Germinal center (tissue), 1 donor: ENCODE measurements at places on chromosomes 4 and X.

- DNase-seq, result no peak
Measured at GRCh38 chrX:18596096-18596495, 75.8 kb downstream of the RS1 start.

GRCh38 chrX:39253551-39253950 is 452.3 kb downstream of the MID1IP1 start:
- no peak for DNase-seq

GRCh38 chr4:169143335-169143734 is 127.4 kb downstream of the SH3RF1 start:
- DNase-seq, result no peak

GRCh38 chrX:18377796-18378195 is 23.3 kb upstream of the SCML2 start:
- DNase-seq, result no peak

- DNase-seq, result no peak
Measured at GRCh38 chr4:10121568-10122208, 5.1 kb upstream of the WDR1 start.

DNA sequence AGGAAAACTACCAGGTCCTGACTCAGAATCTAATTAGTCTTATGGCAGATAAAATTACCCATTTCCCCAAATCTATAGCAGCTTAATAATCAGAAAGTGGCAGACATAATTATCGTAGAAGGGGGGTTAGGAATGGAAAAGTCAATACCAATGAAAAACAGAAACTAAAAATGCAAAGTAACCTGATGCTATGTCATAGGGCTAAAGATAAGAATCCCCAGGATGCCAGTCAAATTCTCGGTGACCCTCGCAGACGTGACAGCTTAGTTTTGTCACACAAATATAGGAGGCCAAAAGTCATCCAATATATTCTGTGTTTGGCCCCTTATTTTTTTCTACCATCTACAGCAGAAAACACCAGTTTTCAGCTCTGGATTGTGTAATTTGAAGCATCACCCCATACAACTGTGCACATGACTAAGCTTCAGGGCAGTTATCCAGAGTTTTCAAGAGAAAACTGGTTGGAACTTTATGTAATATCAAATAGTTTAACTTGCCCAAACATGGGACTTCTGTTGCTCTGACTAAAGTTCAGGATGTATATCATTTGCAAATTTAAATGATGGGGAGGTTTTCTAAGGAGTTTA is 30.9 kb downstream of the RASSF6 start:
- DNase-seq, result peak; percentile 22

DNA sequence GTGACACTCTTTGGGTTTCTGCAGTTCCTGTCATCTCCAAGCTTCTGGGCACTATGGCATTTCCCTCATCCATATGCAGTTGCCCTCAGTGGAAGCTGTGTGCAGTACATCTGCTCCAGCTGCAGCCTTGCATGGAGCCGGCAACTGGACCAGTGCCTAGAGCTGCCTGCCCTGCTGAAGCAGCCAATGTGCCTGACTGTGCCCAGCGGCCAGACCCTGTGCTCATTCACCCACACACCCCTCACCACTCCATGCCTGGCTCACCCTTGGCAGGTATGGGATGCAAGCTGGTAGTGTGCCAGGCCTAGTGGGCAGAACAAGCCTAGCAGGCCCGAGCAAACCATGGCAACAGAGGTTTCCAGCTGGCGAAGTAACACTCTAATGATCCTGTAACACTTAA is 370.8 kb downstream of the FSTL5 start:
- DNase-seq, result no peak

DNA sequence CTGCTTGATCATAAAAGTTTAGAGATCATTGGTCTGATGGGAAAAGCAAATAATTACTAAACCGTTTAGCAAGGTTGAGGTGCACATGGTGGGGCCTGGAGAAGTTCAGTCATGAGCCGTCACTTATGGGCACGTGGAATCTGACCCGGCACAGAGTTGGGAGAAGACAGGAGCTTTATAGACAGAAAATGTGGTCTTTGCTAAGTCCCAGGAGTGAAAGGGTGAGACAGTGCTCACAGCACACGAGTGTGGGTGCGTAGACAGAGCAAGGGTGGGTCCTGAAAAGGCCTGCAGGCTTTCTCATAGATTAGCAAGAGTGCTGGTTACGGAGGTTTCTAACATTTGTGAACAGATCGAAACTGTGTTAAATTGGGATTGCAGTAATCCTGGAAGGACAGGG is 43.8 kb downstream of the HTT start:
- no peak for DNase-seq

DNA sequence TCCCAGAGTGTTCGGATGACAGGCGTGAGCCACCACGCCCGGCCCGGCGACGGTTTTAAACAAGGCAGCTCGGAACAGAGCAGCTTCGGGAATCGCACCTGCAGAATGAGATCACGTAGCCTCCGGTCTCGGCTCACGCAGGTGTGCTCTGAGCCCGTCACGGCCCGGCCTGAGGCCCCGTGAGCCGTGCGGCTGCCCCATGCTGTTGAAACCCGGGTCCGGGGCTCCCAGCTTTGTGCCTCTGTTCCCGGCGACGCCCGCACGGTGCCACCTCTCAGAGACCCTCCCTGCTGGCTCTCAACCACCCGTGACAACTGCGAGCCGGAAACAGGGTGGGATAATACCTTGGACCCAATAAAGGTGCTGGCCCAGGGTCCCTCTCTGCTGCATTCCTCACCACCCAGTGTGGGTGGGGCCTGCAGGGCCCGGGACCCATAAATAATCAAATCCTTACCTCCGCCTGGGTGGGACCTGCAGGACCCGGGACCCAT is 13.4 kb upstream of the PLCXD1 start:
- no peak for DNase-seq

- no peak for DNase-seq
Measured at GRCh38 chrX:41043196-41043595, 42.0 kb upstream of the USP9X start.

DNA sequence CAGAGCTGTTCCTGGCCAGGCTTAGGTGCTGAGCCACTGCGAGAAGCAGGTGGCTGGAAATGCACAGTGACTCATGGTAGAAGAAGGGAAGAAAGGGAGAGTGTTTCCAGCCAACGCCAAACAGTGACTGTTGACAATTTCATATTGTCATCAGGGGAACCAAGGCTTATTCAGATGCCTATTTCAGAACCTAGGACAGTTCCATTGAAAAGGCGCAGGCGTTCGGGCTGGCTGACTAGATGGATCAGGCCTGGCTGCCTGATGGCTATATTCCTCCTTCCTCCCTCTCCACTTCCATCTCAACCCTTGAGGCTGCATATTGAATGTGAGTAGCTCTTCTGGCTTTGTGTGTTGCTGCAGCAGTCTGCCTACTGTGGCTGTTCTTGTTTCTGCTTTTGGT is 73.0 kb upstream of the FRMPD4 start:
- no peak for DNase-seq

DNA sequence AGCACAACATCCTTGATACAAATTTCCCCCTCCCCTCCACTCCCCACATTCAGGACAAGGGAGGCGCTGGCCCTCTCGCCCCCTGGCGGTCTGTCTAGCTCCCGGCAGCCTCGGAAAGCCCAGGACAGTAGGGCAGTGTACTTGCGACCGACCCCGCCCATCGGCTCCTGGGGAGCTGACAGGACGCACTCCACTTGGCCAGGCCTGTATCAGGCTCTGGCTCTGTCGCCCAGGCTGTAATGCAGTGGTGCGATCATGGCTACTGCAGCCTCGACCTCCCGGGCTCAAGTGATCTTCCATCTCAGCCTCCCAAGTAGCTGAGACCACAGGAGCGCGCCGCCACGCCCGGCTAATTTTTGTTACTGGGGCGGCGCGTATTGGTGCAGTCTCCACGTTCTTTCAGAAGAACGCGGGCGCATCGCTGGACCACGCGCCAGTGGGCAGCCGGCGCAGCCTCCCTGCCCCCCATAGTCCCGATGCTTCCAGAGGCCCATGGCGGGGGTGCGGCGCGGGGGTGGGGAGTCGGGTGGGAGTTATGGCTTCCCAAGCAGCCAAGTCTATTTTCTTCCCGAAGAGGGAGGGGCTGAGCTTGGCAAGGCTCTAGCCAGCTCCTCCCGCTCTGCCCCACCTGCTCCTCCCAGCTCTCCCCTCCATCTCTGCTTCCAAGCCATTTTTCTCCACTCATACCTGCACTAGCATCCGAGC is 7.8 kb upstream of the AKAP14 start:
- DNase-seq, result peak; percentile 59

GRCh38 chrX:99663136-99663535 is 746.9 kb downstream of the PCDH19 start:
- no peak for DNase-seq

- no peak for DNase-seq
Measured at GRCh38 chr4:53141308-53141707, 224.6 kb downstream of the SCFD2 start.

- DNase-seq, result no peak
Measured at GRCh38 chrX:40327085-40327484, 229.3 kb upstream of the BCOR start.

- no peak for DNase-seq
Measured at GRCh38 chr4:2963966-2964471, 648 bp downstream of the GRK4 start.

- no peak for DNase-seq
Measured at GRCh38 chrX:18995221-18995620, 11.3 kb upstream of the PHKA2 start.

GRCh38 chr4:113955948-113956347 is 23.5 kb downstream of the ARSJ start:
- no peak for DNase-seq

DNA sequence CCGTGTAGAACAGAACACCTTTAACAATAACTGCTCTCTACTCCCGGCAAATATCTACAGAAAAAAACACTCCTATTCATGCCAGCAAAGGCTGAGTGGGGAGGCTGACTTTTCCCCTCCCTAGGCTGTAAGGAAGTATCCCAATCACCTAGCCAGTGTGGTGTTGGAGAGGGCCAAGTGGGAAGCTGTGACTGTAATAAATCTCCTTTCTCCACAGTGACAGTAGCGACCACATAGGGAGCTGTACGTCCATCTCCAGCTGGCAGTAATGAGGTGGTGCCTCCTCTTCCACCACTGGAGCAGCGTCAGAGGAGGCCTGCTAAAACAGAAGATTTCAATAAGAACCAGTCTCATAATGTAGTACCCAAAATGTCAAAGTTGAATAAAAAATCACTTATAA is 47.9 kb upstream of the PLAC1 start:
- DNase-seq, result no peak

- DNase-seq, result no peak
Measured at GRCh38 chrX:96693407-96693806, 8.8 kb downstream of the DIAPH2 start.

DNA sequence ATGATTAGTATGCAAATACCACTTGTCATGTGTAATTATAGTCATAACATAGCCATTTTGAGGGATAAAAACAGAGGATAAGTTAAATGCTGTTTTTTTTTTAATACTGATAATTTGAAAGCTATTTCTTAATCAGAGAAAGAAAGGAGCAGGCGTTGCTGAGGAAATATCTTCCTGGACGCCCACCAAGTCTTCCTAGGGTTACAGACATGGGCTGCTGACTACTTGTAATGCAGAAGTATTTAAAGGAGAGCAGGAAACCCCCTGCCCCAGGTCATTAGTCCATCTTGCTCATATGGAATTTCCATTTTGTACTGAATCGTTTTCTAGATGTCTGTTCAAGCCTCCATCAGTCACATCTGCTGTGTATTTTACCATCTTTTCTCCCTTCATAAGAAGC is 176.2 kb downstream of the ADGRL3 start:
- DNase-seq, result no peak

DNA sequence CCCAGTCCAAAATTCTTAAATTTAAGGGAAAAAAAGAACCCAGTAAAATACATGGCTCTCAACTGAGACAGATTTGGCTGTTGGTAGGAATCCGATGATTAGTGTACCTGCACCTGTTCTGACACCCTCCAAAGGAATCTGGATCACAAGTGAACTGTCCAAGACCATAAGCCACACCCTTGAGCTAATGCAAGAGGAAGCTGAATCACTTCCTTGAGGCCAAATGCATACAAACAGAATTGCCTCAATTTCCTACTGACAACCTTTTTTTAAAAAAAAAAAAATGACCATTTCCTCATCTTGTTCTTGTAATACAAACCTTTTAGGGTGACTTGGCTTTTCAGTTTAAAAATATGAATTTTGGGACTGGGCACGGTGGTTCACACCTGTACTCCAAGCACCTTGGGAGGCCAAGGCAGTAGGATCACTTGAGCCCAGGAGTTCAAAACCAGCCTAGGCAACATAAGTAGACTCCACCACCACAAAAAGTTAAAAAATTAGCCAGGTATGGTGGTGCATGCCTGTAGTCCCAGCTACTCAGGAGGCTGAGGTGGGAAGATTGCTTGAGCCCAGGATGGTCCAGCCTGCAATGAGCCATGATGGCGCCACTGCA is 10.7 kb upstream of the FBXL5 start:
- no peak for DNase-seq

- no peak for DNase-seq
Measured at GRCh38 chr4:77229433-77229832, 72.4 kb downstream of the CCNG2 start.

- DNase-seq, result peak; percentile 71
Measured at GRCh38 chrX:153669174-153669890, 4.3 kb downstream of the PNCK start.

DNA sequence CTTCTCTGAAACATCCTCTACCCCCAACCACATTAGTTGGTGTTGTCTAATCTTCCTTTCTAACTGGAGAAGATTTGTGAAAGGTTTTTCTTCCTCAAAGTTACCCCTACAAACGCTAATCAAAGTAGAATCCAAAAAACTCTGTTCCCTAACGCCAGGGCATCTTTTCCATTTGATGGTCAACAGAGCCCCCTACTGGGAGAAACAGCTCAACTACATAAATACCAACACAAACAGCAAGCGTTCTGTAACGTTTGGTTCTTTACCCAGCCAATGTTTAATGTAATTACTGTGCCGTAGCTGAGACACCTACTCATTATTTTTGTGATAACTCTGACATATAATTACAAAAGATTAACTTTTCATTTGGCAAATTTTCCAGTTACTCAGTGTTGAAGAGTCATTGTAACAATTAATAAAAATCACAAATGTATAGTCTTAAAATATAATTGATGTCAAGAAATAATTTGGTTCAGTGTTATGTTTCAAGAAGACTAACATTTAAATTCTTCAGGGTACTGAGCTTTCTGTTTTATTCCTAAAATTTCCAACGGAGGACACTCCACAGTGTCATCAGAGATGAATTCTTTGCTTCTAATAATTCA is 94.9 kb upstream of the TBC1D9 start:
- peak; percentile 66 for DNase-seq
